ENCODE measurements at places on chromosomes 6 and 20.
A peak's percentile ranks its signal among the peaks of the same experiment; 100 is the strongest.

GRCh38 chr6:154478701-154479060 is 31.8 kb downstream of the CNKSR3 start:
- DNase-seq, result no peak

GRCh38 chr20:32661820-32662528 is 11.8 kb downstream of the C20orf203 start:
- DNase-seq, result no peak

GRCh38 chr6:113488812-113489685 is 368.1 kb upstream of the MARCKS start:
- no peak for DNase-seq

DNA sequence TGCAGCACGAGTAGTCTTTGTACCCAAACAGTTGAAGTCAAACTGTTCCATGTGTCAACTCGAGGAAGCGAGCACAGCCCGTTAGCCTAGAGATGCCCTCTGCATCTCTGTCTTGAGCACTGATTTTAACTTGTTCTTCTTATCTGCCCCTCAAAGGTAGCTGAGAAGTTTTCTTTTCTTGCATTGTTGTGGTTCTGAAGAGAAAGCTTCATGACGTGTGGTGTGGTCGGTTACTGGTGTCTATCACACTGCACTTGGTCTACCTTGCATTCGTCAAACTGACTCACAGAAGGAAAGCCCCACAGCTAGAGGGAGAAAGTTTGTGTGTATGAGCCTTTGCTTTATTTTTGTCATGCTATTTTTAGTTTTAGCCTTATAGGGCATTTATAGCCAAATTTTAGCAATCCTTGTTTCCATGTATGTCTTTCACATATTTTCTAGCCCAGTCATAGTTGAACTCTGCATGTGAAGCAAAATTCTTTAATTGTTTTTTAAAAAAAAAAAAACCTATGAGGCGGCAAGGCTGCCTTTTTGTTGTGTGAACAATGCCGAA is 115.1 kb downstream of the JAG1 start:
- DNase-seq, result no peak

DNA sequence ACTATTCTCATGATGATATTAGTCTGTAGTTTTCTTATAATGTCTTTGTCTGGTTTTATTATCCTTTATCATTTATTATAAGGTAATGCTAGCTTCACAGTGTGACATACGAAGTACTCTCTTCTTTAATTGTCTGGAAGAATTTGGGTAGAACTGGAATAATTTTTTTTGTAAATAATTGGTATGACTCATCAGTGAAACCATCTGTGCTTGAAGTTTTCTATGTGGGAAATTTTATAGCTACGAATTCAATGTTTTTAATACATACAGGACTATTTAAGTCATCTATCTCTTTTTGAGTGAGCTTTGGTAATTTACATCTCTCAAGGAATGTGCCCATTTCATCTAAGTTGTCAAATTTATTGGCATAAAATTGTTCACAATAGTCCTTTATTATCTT is 86.3 kb downstream of the SOD2 start:
- DNase-seq, result no peak

DNA sequence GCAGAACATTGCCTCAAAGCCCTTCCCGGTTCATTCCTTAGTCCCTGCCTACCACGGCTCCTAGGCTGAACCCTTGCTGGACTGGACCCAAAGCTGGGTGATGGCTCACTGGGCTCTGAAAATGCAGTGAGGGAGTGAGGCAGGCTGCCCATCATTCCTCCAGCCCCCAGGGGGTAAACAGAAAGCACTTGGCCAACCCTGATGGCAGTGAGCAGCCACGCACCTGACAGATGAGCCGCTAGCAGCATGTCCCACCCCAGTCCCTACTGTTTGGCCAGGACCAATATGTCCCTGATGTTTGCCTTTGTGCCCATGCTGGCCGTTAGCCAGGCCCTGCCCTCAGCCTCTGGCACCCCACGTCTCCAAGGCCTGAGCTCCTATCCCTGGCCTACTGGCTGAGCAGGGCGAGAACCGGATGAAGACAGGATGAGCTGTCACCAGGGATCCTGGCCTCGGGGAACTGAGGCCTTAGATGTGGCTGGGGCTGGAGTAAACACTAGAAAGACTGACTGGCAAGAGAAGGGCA is 19.4 kb upstream of the BAK1 start:
- no peak for DNase-seq

DNA sequence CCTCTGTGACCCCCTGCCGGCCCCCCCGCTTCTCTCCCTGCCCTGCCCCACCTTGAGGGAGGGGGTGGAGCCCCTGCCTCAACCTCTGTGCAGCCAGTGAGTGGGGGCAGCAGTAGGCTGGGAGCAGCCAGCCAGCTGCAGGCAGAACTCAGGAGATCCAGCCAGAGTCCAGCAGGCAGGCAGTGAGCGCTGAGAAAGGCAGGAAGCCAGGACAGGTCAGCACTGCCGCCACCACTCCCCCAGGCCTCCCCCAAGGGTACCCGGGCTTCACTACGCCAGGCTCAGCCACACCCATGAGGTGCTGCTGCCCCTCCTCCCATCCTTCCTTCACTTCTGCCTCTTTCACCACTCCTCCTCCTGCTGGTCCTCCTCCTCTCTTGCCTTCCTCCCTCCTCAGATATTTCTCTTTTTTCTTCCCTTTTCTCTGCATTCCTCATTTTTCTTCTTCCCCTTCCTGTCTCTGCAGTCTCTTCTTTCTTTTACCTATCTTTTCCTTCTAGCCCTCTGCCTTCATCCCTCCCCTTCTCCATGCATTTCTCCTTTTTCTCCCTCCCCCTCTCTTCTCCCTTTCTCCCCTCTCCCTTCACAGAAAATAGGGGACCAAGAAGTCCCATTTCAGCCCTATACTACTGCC is 11.5 kb downstream of the TMEM63B start:
- DNase-seq, result no peak

DNA sequence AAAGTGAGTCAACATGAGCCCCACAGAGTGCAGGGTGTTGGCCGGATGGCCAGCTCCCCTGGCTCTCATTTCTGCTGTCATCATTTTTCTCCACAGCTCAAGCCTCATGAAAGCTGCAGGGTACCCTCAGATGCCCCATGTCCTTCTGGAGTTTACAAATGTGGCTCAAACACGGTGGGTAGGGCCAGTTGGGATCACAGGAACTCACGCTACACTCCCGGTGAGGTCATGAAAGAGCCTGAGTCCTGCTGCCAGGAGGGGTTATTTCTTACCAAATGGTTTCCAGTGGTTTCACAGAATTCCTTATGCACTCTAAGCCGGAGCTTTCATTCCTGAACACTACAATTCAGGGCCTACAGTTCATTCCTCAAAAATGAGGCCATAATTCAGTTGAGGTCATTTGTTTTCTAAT is 78.7 kb downstream of the TMEM170B start:
- DNase-seq, result no peak

GRCh38 chr6:48199499-48199898 is 88.5 kb upstream of the PTCHD4 start:
- no peak for DNase-seq

GRCh38 chr6:26304797-26305640 is 60.0 kb upstream of the BTN3A2 start:
- DNase-seq, result no peak

GRCh38 chr20:44180814-44181213 is 6.2 kb downstream of the JPH2 start:
- peak; percentile 79 for DNase-seq

DNA sequence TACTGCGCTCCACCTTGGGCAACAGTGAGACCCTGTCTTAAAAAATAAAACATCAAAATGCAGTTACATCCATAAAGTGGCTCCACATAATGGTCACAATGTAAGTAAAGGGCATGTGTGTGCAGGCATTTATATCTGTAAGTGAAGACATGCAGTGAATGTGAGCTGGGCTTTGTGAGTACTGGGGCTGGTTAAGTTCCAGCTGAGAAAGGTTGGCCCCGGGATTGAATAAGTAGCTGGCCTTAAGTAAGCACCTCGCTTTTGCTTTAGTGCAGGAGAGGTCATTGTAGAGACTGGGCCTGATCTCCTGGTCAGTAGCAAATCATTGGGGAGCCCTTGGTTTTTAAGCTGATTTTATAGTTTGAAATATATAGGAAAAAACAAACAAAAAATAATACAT is 8.0 kb downstream of the QKI start:
- DNase-seq, result no peak

DNA sequence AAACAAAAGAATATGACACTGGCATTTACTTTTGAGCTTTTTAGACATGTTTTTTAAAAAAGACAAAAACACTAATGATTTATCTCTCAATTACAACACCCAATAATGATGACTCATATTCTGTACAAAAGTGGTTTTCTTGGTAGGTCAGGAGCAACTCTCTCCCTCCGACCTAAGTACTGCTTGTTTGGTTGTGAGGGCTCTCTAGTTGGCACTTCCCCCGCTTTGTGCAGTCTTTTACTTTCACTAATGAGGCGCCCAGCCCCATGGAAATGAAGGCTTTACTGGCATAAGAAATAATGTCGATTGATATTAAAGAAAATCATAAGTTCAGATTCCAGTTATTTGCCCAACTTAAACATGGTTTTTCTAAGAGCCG is 1.3 kb downstream of the KPNA5 start:
- no peak for DNase-seq

DNA sequence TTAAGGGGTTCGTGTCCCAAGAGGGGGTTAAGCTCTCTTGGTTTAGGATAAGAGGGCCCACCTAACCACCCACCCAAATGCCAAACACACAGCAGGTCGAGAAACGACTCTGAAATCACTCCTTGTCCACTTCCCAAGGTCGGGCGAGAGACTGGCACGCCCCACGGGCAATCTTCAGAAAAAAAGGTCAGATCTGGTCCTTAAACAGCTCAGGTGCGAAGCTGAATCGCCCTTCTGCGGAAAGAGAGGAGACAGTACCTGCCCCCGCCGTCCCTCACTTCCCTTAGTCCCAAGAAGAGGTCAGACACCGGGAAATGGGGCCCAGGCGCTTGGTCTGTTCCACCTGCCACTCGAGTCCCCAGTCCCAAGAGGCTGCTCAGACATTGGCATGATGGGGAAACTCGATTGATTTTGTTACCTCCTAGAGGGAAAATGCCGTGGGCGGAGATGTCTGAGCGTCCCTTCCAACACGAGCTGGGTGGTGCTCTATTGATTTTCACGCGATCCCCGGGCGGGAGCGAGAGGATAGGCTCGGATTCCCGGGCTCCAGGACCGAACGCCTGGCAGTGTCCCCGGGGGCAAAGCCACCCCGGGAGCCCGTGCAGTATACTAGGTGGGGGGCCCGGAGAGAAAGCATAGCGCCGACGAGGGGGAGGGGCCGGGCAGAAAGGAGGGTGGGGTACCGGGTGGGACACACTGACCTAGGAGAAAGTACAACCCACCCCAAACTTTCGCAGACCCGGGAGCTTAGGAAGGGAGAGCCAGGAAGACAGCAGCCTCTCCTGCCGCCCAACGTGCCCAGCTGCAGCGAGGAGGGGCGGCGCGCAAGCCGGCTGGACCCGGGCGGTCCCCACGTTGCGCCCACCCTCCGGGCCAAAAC is 1.1 kb upstream of the SAMD5 start:
- peak; percentile 17 for DNase-seq

DNA sequence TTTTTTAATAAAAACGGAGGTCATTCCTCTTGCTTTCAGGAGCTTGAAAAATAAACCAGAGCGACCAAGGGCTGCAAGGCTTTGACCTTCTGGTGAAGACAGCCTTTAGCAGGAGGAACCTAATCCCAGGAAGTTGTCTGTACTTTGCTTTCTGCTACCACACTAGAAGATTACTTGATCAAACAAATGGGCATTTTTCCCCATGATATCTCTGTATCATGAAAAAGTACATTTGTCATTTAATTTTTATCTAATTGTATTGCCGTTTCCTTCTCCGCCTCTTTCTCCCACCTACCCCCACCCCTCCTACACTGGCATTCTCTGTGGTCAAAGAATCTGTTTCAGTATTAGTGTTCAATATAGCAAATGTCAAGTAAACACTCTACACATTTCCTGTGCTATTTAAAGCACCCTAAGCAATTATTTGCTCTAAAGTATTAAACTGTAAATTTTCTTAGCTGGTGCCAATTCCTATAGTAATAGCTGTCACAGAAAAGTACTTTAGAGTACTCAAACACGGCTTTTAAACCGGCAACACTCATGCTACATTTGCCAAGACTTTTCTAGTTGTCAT is 29.7 kb downstream of the ATXN1 start:
- DNase-seq, result no peak

DNA sequence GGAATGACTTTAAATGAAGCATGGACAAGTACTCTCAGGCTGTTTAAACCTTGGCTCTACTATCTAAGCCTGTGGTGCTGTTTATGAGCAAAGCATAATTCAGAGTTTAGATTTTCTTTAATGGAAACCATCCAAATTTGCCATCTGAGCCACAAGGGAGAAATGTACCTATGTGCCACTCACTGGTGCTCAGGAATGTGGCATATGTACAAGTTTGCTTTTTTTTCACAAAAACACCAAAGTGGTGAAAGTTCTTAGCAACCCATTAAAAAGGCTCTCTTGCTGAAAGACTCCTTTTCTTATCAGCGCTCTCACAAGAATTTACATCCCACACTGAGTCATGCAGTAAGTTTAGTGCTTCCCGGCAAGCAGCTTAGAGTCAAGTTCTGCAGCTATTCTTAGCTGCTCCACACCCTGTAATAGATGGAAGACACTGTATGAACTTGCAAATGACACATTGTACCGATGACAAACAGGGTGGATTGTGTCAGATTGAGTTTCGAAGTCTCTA is 57.3 kb upstream of the MLIP start:
- DNase-seq, result no peak

DNA sequence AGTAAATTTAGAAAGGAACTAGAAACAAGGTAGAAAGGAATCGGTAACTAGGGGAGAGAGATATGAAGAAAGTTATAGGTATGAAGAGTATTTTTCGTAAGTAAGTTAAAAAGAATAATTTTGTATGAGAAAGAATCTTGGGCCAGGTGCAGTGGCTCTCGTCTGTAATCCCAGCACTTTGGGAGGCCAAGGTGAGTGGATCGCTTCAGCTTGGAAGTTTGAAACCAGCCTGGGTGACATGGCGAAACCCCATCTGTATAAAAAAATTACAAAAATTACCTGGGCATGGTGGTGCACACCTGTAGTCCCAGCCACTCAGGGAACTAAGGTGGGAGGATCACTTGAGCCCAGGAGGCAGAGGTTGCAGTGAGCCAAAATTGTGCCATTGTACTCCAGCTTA is 42.0 kb downstream of the TCP11 start:
- no peak for DNase-seq

- no peak for DNase-seq
Observed at GRCh38 chr20:1392443-1392692, 486 bp downstream of the FKBP1A start.

DNA sequence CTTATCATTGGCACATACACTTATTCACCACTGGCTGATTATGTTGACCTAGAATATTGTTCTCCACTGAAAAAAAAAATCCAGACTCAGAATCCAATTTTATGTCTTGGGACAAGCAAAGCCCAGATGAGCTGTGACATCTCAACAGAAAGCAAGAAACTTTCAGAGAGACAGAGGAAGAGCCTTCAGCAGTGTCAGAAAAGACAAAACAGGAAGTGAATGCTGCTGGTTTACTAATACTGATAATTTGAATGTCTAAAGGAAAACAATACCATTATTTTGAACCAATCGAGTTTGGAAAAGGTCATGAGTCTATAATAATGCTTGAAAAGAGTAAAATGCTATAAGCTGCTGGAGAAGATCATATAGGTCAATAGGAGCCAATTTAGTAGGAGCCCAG is 179.8 kb upstream of the RIMS1 start:
- no peak for DNase-seq

GRCh38 chr6:31158863-31159855 is 770 bp downstream of the TCF19 start:
- no peak for DNase-seq

GRCh38 chr6:13256266-13257001 is 71.9 kb downstream of the TBC1D7 start:
- no peak for DNase-seq

- DNase-seq, result no peak
Observed at GRCh38 chr20:61757678-61758563, 307.8 kb downstream of the TAF4 start.

Measured in WERI-Rb-1 (cell line).